ENCODE measurements at places on chromosomes 11 and 22.

GRCh38 chr11:131194726-131195125, 175.7 kb upstream of the NTM start:
- no peak for DNase-seq

DNA sequence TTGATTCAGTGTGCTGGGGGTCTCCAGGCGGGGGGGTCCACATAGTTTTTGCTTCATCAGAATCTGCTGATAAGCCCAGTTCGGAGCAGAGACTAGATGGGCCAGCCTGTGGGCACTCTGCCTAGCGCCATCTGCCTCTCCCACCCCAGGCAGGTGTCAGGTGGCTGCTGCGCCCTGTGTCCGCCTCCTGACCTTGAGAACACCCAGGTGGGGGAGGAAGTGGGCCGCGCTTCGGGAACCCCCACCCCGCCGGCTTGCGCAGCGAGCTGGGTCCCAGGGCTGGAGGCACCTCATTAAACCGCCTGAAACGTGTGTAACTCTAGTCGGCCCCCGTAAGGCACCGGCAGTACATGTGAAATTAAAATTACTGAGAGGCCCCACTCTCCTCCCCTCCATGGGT, 113.6 kb downstream of the KCNQ1 start:
- no peak for DNase-seq

DNA sequence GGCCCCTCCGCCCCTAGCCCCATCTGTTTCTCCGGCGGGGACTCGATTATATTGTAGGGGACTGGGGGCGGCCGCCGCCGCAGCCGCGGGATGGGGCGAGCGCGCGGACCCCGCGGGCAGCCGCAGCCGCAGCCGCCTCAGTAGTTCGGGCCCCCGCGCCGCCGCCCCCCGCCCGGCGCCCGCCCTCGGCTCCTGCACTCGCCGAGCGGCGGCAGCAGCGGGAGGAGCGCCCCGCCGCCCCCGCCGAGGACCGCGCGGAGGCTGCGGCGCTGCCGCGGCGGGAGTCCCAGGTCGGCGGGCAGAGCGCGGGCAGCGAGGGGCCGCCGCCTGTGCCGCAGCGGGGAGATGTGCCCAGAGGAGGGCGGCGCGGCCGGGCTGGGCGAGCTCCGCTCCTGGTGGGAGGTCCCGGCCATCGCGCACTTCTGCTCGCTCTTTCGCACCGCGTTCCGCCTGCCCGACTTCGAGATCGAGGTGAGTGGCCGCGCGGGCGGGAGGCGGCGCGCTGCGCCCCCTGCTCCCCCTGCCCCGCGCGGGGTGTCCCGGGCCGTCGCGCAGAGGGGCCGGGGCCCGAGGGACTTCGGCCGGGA, at the start of gene CECR2:
Gene CECR2, plus strand, starts transcription at position 22 of the 587 bp plus-strand sequence. Its CDS starts 324 bp downstream, at position 346.
- peak; percentile 39 for DNase-seq

DNA sequence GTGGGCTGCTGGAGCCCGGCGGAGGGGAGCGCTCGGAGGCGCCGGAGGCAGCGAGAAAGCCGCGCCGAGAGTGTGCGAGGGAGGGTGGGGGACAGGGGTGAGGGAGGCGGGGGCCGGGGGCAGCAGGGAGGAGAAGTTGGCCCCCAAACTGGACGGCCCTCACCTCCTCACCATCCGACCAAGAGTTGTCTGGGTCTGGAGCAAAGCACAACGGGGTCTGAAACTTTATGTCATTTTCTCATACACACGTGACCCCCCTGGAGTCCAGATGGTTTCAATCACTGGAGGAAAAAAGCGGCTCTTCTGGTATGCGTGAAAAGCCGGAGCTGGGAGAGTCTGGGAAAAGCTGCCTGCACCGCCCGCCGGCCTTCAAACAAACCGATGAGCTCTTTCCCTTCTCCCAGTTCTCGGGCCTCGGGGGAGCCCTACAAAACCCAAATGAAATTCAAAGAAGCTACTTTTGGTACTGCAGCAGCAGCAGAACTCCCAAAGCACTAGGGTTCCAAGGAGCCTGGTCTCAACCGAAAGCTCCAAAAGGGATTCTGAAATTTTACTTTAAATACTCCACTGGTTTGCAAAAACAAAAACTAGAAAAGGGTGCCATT, 39.7 kb upstream of the AKIP1 start:
- peak; percentile 72 for DNase-seq

GRCh38 chr22:17137861-17138425, 16.8 kb upstream of the TMEM121B start:
- no peak for DNase-seq

GRCh38 chr11:45157247-45158209, 11.1 kb downstream of the PRDM11 start:
- DNase-seq = no peak

- DNase-seq = no peak
Measured at GRCh38 chr11:100910808-100911207, 218.8 kb downstream of the PGR start.

DNA sequence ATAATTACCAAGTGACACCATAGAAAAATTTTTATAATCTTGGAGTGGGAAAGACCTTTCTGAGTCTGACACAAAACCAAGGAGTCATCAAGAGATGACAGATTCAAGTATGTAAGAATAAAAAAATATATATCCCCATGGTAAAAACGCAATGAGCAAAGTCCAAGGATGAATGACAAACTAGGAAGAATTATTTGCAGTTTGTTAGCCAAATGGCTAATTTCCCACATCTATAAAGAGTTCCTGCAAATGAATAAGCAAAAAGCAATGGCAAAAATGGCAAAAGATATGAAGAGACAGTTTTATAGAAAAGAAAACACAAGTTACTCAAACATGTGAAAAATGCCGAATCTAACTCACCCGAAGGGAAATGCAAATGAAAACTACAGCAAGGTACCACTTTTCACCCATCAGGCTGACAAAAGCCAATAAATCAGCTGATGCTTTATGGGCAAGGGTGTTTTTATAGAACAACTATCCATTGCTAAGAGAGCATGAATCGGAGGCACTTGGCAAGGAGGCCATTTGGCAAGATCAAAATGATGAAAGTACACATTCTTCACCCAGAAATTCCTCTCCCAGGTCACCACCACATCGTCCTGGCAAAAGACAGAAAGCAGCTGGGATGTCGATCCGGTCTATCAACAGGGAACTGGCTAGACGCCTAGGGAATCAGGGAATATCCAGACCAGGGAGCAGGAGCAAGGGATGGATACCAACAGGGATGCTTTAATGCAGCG, 21.1 kb upstream of the KLHL35 start:
- no peak for DNase-seq

- DNase-seq = peak; percentile 34
Measured at GRCh38 chr22:24189249-24190158, 8.2 kb downstream of the SUSD2 start.

GRCh38 chr22:31957970-31958594, 13.7 kb downstream of the YWHAH start:
- DNase-seq = no peak

DNA sequence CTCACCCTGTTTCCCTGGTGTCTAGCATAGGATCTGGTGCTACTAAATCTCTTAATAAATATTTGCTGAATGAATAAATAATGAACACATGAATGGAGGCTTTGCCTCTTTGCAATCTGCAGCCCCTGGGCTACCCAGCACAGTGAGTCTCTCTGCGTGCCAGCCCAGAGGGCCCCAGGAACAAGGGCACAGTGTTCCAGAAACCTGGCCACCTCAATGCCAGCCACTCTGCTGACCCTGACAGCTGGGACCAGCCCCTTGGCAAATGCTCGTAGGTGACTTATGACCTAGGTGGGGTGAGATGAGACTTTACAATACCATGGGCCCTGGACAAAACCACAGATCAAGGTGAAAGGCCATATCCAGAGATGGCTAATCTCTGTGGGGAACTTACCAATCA, 31.6 kb downstream of the UQCR10 start:
- no peak for DNase-seq

GRCh38 chr11:130070846-130071200, 1.1 kb downstream of the APLP2 start:
- no peak for DNase-seq

DNA sequence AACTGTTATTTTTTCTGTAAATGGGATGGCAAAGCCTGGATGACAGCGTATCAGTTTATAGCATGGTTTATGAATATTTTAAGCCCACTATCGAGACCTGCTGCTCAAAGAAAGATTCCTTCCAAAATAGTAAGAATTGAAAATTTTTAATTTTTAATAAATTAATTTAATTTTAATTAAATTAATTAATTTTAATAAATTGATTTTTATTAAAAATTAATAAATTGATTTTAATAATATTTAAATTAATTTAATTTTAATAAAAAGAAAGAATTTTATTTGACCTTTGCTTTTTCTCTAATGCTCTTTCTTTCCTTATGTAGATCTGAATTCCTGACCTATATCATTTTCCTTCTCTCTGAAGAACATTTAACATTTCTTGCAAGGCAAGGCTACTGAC, 62.9 kb downstream of the EXT2 start:
- no peak for DNase-seq

DNA sequence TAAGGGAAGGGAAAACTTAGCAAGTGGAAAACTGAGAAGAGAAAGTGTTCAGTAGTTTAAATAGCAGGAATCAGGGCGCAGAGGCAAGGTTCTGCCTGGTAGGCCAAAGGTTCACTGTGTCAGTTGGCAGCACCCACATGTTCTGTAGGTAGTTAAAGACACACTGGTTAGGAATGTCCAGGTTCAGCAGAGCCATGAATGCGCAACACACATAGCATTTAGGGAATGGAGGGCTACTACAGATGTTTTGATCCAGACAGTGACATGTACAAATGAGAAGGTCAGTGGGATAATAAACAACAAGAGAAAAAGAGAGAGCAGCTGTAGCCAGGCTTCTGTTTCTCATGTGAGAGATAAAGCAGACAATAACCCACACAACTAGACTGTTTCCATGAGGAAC, 56.2 kb upstream of the ARHGAP42 start:
- peak; percentile 51 for DNase-seq

DNA sequence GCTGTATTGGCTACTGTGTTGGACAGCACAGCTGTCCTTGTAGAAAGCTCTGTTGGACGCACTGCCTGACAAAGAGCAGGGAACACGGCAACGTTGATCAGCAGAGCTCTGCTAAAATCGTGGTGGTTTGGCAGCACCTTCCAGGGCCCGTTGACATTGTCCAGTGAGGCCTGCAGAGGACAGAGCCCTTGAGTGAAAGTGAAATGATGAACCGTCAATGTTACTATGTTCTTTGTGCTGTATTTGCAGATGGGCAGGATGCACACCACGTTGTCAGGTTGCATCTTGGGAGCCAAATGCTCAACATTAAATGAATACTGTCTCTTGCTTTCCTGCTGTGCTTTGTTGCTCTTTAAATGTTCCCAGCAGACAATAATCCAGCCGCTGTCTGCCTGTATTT, 69.7 kb downstream of the NELL1 start:
- no peak for DNase-seq

GRCh38 chr22:45210991-45211390, 29.7 kb downstream of the KIAA0930 start:
- no peak for DNase-seq

GRCh38 chr11:123241874-123242543, 47.0 kb upstream of the CLMP start:
- no peak for DNase-seq

DNA sequence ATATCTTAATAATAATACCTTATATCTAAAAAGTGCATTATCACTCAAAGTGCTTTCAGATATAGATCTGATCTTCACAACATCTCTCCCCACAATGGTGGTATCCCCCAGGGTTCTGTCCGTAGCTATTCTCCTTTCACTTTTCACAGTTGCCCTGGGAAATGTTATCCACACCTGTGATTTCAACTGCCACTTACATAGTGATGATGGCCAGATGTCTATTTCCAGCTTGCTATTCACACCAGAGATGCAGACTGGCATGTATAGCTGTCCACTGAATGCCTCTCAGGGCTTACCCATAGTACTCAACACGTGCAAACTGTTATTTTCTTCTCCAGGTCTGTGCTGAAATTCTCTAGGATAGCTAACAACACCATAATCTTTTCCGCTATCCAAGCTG, 724.7 kb downstream of the DLG2 start:
- DNase-seq = no peak

DNA sequence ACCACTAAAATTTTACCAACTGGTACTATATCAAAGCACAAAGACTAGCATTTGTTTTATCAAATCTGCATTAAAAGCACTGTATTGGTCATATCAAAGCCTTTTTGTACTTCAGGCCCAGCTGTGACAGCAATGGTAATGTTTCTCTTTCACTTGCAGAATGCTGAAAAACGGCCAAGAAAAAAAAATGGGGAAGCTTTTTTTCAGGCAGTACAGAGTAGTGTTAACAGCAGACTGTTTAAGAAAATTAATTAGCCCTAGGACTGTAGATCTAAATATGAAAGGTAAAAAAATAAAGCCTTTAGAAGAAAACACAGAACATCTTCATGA, 33.3 kb downstream of the DENND5A start:
- DNase-seq = peak; percentile 4

GRCh38 chr11:10476927-10477689, 22.0 kb downstream of the AMPD3 start:
- DNase-seq = no peak

DNA sequence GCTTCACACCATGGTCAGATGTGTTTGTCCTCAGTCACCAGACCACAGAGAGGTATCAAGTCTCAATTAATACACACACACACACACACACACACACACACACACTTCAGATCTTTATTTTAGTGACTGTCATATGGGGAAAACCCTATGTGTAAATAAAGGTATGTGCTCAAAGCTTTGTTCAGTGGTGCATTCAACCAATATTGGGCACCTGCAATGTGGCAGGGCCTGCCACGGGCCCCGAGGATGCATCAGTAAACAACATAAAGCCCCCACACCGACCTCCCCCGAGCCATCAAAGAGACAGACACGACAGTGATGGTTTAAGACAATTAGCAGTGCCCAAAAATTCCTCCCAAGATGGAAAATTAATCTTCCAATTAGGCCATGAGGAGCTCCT, 51.6 kb downstream of the SHANK2 start:
- no peak for DNase-seq

DNA sequence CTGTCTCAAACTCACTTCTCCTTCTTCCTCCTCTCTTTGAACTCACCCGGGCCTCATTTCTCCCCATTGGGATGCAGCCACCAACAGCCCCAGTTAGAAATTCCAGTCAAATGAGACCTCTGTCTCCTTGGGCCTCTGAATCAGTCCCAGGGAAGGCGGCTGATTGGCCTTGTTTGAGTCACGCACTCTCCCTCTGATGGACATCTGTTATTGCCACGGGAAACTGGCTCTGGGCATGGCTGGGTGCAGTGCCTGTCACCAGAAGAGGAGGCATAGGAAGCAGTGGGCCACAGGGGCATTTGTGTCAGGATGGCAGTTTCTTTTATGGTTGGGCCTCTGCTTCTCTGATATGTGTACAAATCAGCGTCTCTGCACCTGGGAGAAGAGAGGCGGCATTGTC, 9.6 kb upstream of the WNT11 start:
- no peak for DNase-seq

DNA sequence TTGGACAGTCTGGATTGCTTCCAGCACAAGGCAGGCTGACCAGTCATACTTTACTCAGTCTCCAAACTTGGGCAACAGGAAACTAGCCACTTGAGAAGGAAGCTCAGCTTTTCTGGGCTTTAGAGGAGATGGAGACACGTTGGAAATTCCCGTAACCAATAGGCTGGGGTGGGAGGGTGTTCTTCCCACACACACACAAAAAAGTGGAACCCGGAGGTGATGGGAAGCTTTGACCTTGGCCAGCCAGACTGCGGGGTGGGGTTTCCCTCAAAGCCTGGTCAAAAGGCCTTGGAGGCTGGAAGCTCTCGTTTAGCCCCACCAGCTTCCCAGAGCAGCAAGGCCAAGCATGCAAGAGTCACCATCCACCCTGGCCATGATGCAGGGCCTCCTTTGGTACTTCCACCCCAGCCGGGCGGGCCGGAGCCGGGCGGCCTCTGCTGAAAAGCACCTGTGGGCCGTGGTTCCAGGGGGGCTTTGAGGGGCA, 126.2 kb downstream of the BCR start:
- no peak for DNase-seq

- DNase-seq = no peak
Measured at GRCh38 chr11:77093987-77094840, 8.4 kb upstream of the OMP start.

GRCh38 chr11:60288531-60288930, 8.1 kb downstream of the MS4A4A start:
- DNase-seq = no peak
